ENCODE measurements at places on chromosomes 13 and 19. TPM values are rescaled to one million over a fixed set of nuclear protein-coding genes. Genes with fewer than 3 reads are reported as not detected.

GRCh38 chr19:17025991-17026658 is 485 bp downstream of the CPAMD8 start:
- no peak for DNase-seq

DNA sequence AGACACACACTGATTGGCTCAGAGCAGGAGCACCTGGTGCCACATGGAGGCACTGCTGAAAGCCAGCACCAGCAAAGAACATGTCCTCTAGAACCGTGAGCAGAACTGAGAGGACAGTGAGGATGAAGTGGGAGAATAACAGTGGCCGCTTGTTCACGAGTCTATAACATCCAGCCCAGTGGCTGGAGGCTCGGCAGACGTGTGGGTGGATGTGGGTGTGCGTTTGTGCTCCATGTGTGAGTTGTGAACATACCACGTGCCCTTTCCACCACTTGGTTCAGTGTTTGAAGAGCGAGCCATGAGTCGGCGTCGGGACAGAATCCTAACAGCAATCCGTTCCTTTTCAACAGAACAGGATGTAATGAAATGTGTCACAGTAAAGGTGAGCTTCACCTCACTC is 113.0 kb downstream of the SOX1 start:
- DNase-seq = no peak

GRCh38 chr13:46565808-46566750 is 13.1 kb downstream of the LRCH1 start:
- DNase-seq = no peak

KIR2DL4 gene
- total RNA-seq = not detected

- no peak for DNase-seq
These were observed 498.9 kb downstream of the KLF12 start for GRCh38 chr13:73635166-73635787.
